ENCODE measurements at places on chromosomes 16 and 17.

GRCh38 chr17:77420095-77420803, 279.5 kb downstream of the SEC14L1 start:
- no peak for DNase-seq

DNA sequence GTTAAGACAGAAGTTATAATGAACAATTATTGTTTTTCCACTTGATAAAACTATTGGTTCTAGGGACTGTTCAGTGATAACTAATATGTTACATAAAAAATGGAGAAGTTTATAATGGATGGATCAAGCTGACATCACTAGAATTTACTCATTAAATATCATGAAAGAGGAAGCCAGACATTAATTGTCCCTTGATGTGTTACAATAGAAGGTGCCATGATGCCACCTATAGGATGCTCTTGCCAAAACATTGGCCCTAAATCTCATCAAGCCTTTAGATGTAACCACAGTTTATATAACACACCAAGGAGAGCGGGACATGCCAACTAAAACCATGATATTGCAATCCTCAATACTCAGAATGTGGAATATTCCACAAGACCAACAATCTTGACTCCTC, 147.9 kb upstream of the MON1B start:
- no peak for DNase-seq

- DNase-seq, result no peak
Measured at GRCh38 chr17:48492401-48493298, 38.2 kb downstream of the HOXB1 start.

DNA sequence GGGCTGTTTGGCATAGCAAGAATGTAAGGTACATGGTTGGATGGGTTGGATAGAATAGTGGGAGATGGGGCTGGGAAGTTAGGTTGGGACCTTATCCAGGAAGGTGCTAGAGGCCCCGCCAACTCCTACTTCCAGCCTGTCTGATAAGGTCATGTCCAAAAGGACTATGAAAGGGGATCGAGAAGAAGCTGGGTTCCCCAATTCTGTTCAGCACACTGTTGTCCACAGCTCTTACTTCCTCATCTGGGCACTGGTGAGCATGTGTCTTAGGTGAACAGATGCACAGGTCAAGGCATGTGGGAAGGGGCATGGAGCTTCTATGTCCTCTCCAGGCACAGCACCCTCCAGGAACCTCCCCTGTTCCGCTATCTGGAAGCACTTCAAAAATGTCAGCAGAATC, 5.6 kb upstream of the ULK2 start:
- no peak for DNase-seq

GRCh38 chr16:53755026-53755910, 51.3 kb downstream of the FTO start:
- DNase-seq, result no peak

DNA sequence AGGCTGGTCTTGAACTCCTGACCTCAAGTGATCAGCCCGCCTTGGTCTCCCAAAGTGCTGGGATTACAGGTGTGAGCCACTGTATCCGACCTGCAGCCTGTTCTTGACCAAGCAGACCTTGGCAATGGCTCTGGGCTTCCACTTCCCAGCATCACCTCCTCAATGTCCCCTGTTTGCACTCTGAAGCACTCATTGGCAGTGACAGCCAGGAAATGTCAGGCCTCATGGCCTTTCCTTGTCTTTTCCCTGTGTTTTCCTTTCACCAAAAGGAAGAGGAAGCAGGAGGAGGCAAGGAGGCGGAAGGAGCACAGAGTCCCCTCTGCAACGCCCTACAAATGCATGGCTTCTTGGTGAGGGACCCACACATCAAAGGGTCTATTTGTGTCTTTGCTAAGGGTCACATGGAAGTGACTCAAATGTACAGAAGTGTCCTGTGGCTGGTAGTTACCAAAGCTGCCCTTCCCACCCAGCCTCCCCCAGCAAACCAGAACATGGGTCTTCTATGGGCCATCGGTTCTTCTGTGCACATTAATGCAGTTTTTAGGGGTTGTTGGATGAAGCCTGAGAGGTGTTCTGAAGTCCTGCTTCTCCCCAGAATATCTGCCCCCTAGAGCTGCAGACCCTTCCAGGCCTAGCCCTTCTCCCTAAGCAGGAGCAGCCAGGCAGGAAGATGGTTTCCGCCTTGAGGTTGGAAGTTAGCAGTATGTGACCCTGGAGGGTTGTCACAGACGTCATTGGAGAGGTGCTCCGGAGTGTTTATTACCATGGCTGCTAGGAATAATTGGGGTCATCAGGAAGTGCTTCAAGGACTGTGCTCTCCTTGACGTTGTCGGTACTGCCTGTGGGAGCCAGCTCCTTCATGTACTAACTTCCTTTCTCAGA, 60.8 kb downstream of the WIPI1 start:
- DNase-seq, result no peak

- DNase-seq, result no peak
Measured at GRCh38 chr17:70492368-70492767, 323.0 kb downstream of the KCNJ2 start.

DNA sequence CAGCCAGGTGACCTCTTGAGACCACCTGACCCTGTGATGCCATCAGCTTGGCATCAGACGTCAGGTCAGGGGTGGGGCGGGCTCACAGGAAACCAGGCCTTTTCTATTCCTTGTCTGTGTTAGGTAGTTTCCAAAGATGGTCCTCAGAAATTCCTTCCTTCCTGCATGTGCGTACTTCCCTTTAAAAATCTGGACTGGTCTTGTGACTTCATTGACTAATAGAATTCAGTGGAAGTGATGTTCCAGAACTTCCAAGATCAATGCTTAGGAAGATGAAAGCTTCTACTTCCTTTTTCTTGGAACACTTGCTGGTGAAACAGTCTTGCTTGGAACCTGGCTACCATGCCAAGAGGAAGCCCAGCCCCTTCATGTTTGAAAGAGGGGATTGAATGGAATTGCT, 10.0 kb upstream of the N4BP1 start:
- DNase-seq, result no peak

DNA sequence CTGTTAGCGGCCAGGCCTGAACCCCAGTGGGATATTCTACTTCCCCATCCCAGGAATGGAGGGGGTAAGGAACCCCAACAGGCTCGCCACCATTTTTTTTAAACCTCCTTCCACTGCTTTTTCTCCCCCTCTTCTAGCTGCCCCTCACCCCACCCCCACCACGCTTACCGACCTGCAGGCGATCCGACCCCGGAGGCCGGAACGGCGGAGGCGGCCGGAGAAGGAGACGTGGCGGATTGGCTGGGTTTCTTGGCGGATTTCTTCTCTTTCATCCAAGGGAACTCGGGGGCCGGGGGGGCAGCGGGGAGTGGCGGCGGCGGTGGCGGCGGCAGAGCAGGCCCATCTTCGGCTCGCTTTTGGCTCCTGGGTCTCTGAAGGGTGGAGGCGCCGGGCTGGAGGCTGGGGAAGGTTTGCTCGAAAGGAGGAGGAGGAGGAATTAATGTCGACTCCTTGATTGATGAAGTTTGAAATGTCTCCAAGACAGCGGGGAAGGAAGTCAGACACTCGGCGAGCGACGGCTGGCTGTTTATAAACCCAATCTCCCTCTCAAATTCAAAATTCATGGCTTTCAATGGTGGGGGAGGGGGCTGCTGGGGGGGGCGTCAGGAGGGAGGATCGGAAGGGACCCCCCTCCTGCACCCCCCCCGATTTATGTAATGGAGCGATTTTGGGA, 424 bp downstream of the HOXB2 start:
- no peak for DNase-seq

- DNase-seq, result no peak
Measured at GRCh38 chr16:31507617-31507928, 618 bp downstream of the RUSF1 start.

DNA sequence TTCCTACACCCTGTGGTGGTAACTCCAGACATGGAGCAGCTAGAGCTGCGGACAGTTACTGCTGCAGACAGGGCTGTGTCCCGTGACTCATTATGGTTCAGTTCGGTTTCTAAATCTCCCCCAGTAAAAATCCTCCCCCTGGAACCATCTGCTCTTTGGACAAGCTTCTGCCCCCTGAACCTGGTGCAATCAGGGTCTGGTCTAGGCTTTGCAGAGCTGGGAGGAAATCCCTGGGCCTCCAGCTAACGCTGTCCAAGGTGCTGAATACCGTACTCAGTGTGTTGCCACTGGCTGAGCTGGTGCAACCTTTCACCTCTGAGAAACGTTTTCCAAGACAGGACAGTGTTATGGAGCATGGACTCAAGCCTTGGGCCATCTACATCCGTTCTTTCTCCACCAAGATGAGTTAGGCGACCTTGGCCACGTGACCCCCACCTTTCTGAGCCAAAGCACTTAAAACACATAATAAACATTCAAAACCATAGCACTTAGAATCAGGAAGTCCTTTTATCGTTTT, 142.0 kb downstream of the CPPED1 start:
- peak; percentile 61 for DNase-seq

DNA sequence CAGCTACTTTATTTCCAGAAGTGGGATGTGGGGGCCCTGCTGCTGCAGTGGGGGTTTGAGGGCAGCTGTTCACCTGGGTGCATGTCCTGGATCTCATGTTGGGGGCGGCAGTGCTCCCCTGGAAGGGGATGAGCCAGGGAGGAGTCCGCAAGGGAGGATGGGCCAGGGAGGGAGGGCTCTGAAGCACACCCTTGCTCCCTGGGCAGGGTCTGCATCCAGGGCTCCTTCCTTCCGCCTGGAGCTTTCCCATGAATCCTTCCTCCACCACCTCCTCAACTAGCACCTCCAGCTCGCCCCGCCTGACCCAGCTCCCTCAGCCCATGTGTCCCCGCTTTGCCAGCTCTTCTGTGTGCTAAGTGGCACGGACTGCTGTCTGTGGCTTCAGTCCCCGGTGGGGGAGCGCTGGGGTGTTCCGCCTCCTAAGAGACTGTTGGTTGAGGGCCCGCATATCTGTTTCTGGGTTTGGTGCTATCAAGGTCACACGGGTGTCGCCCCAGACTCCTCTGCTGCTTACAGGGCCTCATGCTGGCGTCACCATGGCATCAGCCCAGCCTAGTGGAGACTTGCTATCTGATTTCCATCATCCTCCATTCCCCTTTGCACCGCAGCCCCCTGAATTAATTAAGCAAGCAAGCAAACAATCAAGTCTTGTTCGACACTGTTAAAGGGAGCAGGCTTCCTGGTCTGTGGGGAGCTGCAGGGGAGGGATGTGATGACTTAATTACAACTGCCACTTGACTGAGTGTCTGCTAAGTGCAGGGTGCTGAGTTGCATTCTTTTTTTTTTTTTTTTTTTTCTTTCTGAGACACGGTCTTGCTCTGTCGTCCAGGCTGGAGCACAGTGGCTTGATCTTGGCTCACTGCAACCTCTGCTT, 71.8 kb downstream of the PRKCA start:
- DNase-seq, result no peak

DNA sequence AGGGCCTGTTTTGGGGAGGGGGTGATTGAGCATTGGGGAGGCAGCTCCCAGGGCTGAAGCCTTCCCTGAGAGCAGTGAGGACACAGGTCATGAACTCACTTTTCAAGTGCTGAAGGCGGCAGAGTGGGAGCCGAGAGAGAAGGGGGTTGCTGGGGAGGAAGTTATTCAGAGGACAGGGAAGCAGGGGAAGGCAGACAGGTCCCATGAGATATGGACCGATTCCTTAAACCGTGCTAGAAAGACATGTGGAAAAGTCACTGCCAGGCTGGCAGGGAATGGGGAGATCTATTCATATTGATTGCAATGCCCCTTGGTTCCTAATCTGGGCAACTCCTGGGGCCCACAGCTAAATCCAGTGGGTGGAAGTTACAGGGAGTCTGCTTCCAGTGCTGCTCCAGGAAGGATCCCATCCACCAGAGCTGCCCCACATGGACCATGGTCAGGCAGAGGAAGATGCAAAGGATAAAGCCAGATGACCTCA, 1.1 kb downstream of the CCL4 start:
- DNase-seq, result no peak

DNA sequence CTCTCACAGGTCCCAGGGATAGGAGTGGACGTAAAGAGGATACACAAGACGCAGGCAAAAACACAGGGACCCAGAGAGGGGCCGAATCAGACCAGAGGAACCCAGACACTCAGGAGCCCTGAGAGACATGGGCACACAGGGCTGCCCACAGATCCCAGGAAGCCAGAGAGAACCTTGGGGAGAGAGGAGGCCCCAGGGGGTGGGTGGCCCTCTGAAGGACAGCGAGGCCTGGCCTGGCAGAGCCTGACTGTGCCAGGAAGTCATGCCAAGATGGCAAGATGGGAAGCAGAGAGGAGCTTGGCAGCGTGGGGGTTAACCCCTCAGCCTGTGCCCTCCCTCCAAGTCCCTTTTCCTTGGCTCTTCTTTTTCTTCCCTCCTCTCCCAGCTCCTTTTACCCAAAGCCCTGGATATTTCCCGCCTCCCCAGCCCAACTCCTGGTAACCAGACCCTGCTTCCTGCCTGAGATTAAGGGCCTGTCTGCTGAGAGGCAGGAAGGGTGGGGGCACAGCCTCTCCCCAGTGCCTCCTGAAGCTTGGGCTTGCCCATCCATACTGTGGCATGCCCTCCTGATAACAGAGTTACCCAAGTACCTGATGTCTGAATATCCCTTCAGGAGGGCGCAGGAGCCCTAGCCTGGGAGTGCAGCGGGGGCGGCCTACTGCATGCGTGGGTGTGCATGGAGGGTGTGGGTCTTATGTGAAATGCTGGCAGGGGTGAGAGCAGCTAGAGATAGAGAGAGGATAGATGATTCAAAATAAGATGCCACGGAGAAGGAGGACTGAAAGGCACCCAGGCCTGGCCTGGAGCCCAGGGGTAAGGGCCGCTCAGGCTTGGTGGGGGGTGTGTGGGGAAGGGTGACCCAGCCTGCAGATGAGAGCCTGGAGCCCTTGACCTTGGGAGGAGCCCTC, 6.0 kb upstream of the TBX21 start:
- no peak for DNase-seq

- DNase-seq, result no peak
Measured at GRCh38 chr17:67995570-67996263, 552 bp downstream of the C17orf58 start.

GRCh38 chr17:15884731-15885130, 60.2 kb upstream of the ADORA2B start:
- DNase-seq, result no peak

DNA sequence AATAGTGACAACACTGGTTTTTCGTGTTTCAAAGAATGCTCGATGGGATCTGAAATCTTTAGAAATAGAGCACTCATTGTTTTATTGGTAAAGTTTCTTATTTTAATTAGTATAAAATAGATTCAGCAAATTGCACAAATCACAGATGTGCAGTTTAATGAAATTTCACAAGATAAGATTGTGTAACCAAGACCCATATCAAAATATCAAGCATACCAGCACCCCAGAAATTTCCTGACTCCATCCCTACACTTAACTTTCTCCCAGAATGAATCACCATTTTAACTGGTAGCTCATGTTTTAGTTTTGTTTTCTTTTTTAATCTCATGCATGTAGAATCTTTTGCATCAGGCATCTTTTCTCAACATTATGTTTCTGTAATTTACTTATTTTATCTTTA, 185.9 kb downstream of the KCNJ2 start:
- no peak for DNase-seq

DNA sequence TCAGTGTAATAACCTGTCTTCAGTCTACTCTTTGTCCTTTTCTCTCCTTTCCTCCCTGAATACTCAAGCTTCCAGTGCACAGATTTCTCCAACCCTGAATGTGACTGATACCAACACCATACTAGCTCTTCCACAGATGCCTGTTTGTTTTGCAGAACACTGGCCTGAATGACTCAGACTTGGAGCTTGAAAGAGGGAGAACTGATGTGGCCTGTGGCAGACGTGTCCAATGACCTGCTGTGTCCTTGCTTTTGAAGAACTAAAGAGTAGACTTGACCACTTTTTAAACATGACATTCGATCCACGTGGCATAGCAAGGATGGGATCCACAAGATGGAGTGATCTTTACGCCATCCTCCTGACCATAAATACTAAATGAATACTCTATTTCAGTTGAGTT, 361.0 kb downstream of the WWOX start:
- DNase-seq, result no peak

Data from left renal cortex interstitium (tissue), 4 donors.